ENCODE measurements at places on chromosomes 6 and 20.
A peak's percentile ranks its signal among the peaks of the same experiment; 100 is the strongest.

DNA sequence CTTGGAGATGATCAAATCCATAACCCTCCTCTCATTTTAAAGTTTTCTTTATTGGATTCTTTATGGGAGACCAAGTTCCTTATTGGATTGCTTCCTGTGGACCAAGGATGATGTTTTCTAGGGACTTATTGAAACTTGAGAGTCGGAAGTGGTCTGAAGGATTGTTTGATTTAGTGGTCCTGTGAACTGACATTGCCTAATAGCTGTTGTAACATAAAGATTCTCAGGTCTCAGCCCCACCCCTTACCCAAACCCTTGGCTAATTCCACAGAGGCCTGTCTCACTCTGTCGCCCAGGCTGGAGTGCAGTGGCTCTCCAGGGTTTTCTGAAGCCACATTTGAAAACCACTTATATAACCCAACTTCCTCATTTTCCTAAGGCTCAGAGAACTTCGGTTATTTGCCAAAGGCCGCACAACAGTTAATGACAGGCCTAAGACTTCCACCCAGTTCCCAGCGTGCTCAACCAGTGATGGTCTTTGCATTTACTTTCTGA is 77.0 kb downstream of the ATXN1 start:
- DNase-seq: no peak

DNA sequence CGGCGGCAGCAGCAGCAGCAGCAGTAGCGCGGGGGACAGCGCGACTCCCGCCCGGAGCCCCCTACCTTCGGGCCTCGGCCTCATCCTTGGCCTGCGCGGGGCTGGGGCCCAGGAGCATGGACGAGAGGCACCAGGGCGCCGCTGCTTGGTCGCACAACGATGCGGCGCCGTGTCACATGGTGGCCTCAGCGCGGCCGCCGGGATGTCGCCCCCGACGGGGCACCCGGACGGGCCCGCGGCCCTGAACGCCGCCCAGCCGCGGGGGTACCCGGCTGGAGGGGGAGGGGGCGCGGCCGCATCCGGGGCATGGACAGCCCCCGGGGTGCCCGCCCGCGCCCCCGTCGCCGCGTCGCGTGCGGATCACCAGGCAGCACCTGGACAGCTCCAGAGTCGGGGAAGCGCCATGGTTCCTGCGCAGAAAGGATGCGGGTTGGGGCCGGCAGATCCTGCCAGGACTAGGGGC is 57.1 kb downstream of the CDH22 start:
- DNase-seq: no peak

DNA sequence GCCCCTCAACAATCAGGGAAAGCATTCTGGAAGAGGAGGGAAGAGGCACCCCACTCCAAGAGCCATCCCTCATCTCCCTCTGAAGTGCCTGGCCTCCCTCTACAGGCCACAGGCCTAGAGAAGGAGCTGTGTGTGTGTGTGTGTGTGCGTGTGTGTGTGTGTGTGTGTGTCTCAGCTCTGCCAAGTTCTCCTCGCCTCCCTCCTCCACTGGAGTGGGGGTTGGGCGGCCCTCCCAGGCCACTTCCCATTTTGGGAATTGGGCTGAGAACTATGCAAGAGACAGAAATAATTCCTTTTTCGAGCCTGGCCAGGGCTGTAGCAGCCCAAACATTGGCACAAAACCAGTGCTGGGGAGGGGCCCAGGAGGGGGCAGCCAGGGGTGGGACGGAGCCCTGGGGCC is 35.7 kb downstream of the KCNB1 start:
- no peak for DNase-seq

- no peak for DNase-seq
These were observed 25.1 kb downstream of the DLGAP4 start for GRCh38 chr20:36331209-36331608.

DNA sequence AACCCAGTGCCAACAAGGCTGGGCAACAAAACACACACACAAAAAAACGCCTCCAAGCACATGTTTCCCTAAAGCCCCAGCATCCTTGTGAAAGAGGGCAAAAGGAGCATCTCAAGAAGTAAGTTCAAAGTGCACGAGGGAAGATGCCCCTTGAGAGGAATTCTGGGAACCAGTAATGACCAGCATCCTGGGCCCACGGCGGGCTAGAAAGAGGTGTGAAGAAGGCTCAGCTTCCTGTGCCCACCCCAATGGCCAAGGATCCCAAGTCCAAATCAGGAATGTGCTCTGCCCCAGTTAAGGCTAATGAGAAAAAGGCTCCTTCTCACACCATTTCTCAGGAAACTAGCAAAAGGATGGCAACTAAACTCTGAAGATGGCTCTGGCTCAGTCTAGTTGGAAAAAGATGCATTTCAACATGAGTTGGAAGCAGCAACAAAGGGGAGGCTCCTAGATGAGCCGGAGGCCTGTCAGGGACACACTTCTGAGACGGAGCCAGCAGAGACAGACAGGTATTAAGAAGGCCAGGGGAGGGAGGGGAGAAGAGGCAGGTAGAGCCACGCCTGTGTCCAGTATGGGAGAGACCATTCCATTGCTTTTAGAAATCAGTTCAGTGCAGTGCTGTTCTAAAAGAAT is 3.2 kb downstream of the RIMS4 start:
- no peak for DNase-seq

DNA sequence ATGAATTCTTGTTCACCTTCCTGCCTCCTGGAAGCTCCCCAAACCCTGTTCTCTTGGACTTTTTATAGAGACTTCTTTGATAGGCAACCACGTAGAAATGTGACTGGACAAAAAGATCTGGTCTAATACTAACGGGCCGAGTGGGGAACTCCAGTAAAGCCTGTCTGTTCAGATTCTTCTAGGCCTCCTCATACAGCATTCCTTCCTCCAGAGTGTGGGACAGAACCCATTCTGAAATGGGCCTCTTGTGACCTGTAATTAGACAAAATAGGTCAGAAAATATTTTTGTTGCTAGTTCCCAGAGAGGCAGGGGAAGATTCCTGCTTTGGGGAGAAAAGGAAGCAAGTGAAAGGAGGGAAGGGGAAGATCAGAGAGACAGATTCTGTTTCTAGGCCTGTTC is 374.3 kb downstream of the CDH26 start:
- no peak for DNase-seq

GRCh38 chr6:38522322-38522721 is 117.4 kb downstream of the BTBD9 start:
- no peak for DNase-seq

GRCh38 chr6:16437095-16437494 is 198.7 kb downstream of the GMPR start:
- DNase-seq: no peak

DNA sequence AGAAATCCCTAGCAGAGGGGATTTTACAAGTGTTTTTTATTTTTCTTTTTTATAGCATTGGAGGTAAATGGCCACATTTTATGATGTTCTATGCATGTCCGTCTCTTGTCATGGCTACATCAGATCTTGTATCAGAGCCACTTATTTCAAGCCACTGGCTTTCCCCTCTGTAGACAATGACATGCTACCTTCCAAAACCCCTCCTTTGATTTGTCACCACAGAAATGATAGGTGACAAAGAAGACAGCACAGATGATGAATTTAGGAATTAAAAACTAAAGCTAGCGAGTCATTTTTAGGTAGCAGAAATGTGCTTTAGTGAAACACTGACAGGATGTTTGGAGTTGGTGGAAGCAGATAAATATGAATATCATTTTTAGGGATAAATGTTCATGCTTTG is 20.8 kb downstream of the PLCB1 start:
- no peak for DNase-seq

DNA sequence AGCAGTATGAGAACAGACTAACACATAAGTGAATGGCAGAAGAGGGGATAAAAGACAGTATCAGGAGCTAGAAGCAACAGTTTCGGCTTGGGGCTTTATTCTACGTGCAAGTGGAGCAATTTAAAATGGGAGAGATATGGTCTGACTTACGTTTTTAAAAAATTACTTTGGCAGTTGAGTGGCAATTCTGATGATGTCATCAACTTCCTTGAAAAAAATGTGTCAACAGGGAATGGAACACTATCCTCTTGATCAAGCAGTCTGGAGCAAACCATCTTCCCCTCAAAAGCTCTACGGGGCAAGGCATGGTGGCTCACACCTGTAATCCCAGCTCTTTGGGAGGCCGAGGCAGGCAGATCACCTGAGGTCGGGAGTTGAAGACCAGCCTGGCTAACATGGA is 24.1 kb downstream of the PTPRT start:
- DNase-seq: no peak

DNA sequence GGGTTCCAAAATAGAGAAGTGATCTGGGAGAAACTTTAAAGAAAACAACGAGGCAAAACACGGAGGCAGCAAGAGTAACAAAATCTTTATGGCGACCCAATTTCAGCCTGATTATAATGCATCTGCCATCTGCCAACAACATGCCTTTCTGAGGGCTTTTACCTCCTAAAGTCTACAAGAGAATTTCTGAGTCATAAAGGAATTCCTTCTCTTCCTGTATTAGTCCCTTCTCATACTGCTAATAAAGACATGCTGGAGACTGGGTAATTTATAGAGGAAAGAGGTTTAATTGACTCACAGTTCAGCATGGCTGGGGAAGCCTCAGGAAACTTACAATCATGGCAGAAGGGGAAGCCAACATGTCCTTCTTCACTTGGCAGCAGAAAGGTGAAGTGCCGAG is 226.6 kb downstream of the HACE1 start:
- no peak for DNase-seq

DNA sequence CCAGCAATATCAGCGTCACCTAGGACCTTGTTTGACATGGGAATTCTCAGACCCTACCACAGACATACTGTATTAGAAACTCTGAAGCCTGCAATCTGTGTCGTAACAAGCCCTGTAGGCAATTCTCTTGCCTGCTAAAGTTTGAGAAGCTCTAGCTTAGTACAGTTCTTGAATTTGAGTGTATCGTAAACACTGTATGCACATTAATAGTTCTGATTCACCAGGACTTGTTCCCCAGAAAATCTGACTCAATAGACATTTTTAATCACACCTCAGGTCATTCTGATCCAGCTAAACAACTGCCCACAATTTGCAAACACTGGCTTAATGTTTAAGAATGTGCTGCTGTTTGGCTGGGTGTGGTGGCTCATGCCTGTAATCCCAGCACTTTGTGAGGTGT is 414.3 kb downstream of the TFAP2A start:
- DNase-seq: no peak

DNA sequence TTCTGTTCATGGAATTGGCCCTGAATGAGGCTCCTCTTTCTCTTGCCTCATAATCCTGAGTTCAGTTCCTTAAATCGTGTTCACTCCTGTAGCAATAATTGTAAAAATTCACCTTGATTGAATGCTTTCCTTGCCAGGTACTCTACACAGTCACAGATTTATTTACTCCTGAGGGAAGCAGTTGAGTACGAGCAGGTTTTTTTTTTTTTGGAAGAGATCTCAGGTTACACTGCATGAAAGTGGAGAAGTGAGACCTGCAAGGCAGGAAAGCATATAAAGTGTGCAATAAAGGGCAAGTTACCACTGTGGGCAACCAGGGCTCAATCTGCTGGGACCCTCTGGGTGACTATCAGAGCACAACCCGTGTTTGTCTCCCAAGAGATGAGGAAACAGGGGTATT is 93.0 kb upstream of the DOK5 start:
- no peak for DNase-seq

- no peak for DNase-seq
These were observed 37.0 kb upstream of the MPC1 start for GRCh38 chr6:166419717-166420116.

DNA sequence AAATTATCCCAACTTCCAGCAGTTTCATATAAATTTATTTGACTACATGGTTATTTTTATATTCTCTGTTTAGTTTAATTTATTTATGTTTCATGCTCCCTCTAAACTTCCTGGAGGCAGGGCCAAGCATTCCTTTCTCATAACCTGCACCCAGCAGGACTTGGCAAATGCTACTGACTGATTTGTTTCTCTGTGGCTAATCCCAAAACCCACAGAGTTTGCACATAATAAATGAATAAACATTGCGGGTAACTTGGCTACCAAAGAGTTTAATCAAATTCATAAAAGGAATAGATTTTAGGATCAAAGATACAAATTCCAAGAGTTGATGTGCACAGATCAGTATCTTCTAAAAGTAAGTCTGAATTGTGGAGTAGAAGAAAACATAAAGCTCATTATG is 239.5 kb downstream of the SLC35F1 start:
- DNase-seq: no peak

- DNase-seq: peak; percentile 97
These were observed 100.0 kb downstream of the DST start for GRCh38 chr6:56542364-56543331.

- DNase-seq: no peak
These were observed at the start of gene CDC40 for GRCh38 chr6:110180228-110181008. Gene CDC40, plus strand, starts transcription at chr6:110180427. Its CDS starts 18 bp downstream, at chr6:110180445.

DNA sequence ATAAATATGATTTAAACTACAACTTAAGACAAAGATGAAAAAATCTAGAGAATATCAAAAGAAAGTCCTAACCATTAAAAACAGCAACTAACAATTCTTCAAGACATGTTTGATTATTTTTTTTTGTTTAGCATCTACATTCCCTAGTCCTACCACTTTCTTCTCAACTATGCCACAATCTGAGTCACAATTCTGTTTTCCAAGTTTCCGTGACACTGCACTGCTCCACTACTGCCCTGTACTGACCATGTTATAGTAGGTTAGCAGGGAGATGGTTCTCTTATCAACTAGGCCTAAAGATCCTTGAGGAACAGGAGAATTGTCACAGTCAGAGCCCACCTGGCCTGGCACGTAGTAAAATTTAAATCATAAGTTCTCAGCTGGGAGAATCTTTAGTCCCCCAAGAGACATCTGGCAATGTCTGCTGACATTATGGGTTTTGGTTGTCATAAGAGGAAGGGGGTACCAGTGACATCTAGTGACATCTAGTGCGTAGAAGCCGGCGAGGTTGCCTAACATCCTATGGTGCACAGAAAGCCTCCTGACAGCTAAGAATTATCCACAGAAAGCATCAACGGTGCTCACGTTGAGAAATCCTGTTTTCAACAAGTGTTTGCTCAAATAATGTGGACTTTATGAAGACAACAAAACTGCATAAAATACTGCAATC is 100.5 kb downstream of the PDE10A start:
- no peak for DNase-seq

- DNase-seq: no peak
These were observed 21.4 kb upstream of the TRAM2 start for GRCh38 chr6:52598123-52598823.

DNA sequence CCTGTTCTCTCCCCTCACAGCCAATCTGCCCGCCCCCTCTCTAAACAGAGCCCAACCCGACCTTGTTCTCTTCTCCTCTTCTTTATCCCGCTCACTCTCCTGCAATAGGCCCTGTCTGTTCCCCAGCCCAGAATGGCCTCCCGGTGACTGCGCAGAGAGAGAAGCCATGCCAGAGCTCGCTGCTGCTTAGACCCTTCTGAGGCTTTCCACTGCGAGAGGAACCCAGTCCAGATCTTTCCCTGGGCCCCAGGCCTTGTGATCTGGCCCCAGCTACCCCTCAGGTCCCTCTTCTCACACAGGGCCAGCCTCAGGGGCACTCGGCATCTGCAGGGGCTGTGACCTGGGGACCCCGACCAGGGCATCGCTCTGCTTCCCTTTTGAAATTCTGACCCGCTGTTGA is 58.1 kb downstream of the TMEM242 start:
- no peak for DNase-seq

GRCh38 chr6:128240024-128240428 is 280.4 kb downstream of the PTPRK start:
- no peak for DNase-seq

- no peak for DNase-seq
These were observed 16.3 kb downstream of the NTSR1 start for GRCh38 chr20:62724692-62725595.
